Heart right ventricle (tissue), 16 donors: ENCODE measurements at places on chromosomes 4 and X. TPM values are rescaled to one million over a fixed set of nuclear protein-coding genes. Genes with fewer than 3 reads are reported as not detected.

The CT45A7 gene
- polyA plus RNA-seq = not detected

The ERAS gene
- polyA plus RNA-seq = 0.04 TPM

The ARX gene
- polyA plus RNA-seq = not detected

The MAGEA11 gene
- polyA plus RNA-seq = not detected

The DCAF12L1 gene
- not detected for polyA plus RNA-seq

The MXRA5 gene
- 0.15 TPM for polyA plus RNA-seq

The S100P gene
- 0.68 TPM for polyA plus RNA-seq

The GUCY1B1 gene
- polyA plus RNA-seq = 11.4 TPM

The IRF2 gene
- 9.3 TPM for polyA plus RNA-seq

The ERCC6L gene
- polyA plus RNA-seq = 0.01 TPM

The RNF128 gene
- 0.01 TPM for polyA plus RNA-seq

The TEX13D gene
- not detected for polyA plus RNA-seq

The CLCN4 gene
- polyA plus RNA-seq = 4.4 TPM

The REELD1 gene
- 1.4 TPM for polyA plus RNA-seq

The KIAA1210 gene
- polyA plus RNA-seq = not detected

The TRAM1L1 gene
- 0.29 TPM for polyA plus RNA-seq

The SHISA3 gene
- 14.9 TPM for polyA plus RNA-seq

The BEND4 gene
- under 0.01 TPM for polyA plus RNA-seq

The SYP gene
- 2.9 TPM for polyA plus RNA-seq

The XPNPEP2 gene
- polyA plus RNA-seq = 0.99 TPM

The ANAPC10 gene
- polyA plus RNA-seq = 13.8 TPM

The CITED1 gene
- polyA plus RNA-seq = not detected

The PNMA6F gene
- not detected for polyA plus RNA-seq

The SATL1 gene
- polyA plus RNA-seq = not detected

The ARHGAP24 gene
- 16.8 TPM for polyA plus RNA-seq

The MMRN1 gene
- 0.80 TPM for polyA plus RNA-seq

The DMRTC1 gene
- not detected for polyA plus RNA-seq

The ZNF711 gene
- 1.2 TPM for polyA plus RNA-seq

The SYNPO2 gene
- polyA plus RNA-seq = 29.1 TPM

The AR gene
- polyA plus RNA-seq = 3.0 TPM

The FAM50A gene
- 134 TPM for polyA plus RNA-seq
